ENCODE measurements at places on chromosomes 2 and 18.

- DNase-seq, result no peak
These were observed 50.0 kb downstream of the KCNE4 start for GRCh38 chr2:223102040-223102400.

DNA sequence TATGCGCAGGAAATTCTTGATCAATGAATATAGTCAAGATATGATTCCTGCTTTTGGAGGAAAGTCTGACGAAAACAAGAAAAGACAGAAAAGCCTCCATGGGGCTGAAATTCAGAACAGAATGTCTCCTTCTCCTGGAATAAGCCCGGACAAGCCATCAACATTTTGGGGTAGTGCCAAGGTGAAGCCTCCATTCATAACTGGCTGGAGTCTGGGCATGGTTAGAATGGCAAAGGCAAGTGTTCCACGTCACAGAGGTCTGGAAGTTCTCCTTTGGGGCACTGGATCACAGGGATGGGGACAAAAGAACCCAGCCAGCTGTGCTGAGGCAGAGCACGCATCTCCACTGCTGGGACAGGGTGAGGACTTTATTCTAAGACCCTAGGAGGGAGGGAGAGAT lies 505.7 kb downstream of the CMPK2 start:
- DNase-seq, result no peak

DNA sequence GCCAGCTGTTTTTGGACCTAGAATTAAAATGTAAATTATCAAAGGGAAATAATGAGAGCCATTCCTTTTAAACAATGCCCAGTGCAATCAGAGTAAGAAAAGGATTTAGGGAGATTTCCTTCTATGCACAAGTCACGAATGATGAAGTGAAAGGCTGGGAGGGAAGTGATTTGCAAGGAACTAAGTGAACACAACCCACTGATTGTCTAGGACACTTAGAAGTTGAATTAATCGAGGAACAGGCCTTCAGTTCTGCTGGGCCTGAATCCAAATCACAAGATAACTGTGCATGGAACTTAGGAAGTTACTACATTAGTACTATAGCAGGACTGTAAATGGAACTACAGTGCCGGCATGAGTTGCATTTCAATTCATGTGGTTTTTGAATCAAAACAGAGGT lies 17.7 kb downstream of the MAP2 start:
- no peak for DNase-seq

GRCh38 chr2:20027705-20028434 lies 15.4 kb upstream of the MATN3 start:
- DNase-seq, result peak; percentile 8

Data from GM03348 (cell line).